ENCODE measurements at places on chromosomes 2 and 18.

DNA sequence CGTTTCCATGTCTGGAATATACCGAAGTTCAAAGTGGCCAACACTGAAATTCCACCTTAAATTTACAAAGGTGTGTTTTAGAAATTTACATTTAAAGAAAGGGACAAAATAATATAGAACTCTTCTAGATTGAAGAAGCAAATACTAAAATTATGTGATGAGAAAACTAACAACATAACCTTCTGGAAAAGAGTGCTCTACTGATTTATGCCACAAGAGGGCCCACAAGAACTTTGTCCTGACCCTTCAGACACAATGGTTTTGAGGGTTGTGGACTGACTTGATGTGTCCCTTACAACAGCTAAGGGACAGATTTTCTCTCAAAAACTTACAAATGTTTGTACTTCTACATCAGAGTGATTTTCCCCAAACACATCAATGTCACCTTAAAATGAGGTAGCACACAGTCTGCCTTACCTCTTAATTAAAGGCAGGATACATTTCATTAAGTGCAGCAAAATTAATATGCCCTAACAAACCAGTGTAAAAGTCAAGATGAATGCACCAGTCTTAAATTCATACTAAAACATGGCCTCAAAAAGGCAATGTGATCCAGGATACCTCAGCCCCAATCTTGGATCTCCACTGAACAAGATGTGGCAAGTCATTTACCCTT is 36.2 kb downstream of the EIF2AK3 start:
- no peak for DNase-seq

- DNase-seq = no peak
These were observed 15.3 kb upstream of the ACOXL start for GRCh38 chr2:110716959-110717645.

GRCh38 chr2:152525277-152525838 is 190.4 kb downstream of the FMNL2 start:
- no peak for DNase-seq

- no peak for DNase-seq
These were observed 66.4 kb upstream of the BOD1L2 start for GRCh38 chr18:57080479-57080878.

- DNase-seq = no peak
These were observed 30.1 kb downstream of the CNGA3 start for GRCh38 chr2:98376301-98376910.

- DNase-seq = no peak
These were observed 136.5 kb upstream of the ZNF236 start for GRCh38 chr18:76685860-76686259.

- no peak for DNase-seq
These were observed 112.8 kb downstream of the UPP2 start for GRCh38 chr2:158214431-158214830.

GRCh38 chr2:9260464-9260918 is 53.9 kb downstream of the ASAP2 start:
- DNase-seq = no peak

GRCh38 chr18:6146307-6146661 is 251.0 kb upstream of the TMEM200C start:
- no peak for DNase-seq

- DNase-seq = no peak
These were observed 1213.1 kb upstream of the SLC39A10 start for GRCh38 chr2:194443926-194444325.

- no peak for DNase-seq
These were observed 58.3 kb upstream of the MAPRE3 start for GRCh38 chr2:26911911-26912861.

GRCh38 chr2:238287737-238288649 is at the start of gene PER2:
PER2 (minus strand) TSS chr2:238288610; CDS start chr2:238277936, 10,674 bp downstream.
- peak; percentile 83 for DNase-seq

DNA sequence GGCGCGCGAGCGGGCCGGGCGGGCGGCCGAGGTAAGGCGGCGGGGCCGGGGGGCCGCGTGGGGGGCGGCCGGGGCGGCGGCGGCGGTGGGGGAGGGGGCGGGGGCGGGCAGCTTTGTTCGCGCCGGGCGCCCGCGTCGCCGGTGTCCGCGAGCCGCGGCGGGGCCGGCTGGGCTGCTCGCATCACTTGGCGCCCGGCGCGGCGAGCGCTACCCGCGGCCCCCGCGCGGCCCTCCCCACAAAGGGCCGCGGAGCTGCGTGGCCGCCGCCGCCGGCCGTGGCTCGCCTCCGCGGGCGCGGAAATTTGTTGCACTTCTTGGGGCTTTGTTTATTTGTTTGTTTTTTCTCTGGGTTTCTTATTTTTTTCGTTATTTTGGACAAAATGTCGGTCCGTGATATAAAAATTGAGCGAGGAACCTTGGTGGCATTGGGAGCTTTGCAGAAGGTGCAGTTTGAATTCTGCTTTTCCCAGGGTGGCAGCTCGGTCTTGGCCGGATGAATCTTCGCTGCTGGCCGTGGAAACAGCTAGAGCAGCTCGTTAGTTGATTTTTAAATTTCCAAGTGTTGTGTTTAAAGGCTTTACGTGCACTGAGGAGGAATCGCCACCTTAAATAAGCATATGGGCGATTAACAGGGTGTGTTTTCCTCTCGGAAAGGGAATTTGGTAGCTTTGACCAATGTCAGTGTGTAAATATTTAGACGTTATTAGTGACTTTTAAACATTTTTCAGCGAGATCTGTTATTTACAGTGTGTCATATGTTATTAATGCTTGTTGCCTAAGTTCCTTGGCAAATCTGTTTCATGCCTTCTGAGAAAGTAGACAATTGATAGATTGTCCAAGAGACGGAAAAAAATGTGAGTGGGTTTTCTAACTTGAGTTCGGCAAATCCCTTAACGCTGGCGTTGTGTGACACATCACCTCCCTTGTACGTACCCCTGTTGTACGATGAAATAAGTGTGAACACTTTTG is 822 bp downstream of the UBE2E3 start:
- DNase-seq = no peak

- no peak for DNase-seq
These were observed 220.1 kb downstream of the SNTG2 start for GRCh38 chr2:1170711-1171110.

DNA sequence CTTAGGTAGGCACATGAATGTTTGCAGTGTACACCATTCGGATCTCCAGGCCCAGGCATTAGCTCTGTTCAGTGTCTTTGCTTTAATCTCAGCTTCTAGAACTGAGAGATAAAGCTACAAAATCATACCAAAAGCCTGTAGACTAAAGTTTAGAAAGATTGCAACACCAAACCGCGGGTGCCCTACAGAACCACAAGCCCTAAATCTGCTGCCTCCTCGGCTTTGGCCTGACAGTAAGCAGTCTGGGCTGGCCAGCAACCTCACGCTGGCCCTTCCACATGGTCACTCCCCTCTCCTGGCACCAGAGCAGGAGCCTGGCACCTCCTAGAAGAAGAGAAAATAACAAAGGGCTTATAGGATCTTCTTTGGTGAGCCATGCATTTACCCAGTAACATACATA is 8.9 kb upstream of the OSR1 start:
- DNase-seq = no peak

- DNase-seq = no peak
These were observed 209.1 kb downstream of the TNS1 start for GRCh38 chr2:217793566-217794132.

GRCh38 chr2:161814008-161814660 is 189.9 kb downstream of the SLC4A10 start:
- no peak for DNase-seq

DNA sequence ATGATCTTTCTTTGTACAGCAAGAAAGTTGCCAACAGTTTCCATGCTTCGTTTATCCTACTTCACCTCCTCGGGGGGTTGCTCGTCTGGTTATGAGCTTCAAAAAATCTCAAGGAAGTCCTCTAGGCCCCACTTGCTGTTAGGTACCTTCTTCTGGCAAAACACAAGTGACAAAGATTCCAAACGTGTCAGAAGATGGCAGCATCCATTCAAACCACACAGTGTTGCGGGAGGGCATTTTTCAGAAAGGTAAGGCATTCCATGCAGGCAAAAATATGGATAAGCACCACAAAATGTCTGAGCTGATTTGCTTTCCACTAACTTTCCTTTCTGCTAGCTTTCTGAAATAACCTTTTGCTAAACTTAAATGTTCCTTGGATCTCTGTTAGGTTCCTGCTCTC is 13.2 kb upstream of the OR6B3 start:
- DNase-seq = no peak

DNA sequence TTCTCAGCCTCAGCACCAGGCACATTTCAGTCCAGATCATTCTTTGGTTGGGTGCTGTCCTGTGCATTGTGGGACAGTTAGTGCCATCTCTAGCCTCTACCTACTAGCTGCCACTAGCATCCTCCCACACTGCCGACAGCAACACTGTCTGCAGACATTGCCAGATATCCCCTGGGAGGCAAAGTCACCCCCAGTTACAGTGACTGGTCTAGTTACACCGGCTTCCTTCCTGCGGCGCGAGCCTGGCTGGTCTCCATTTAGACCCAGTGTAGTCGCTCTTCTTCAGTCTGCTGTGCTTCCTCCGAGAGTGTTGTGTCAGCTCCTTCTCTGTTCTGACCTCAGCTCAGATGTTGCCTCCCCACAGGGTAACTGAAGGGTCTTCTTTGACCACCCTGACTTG is 283.1 kb downstream of the PHLPP1 start:
- DNase-seq = no peak

GRCh38 chr2:24404491-24404921 is 44.2 kb upstream of the ITSN2 start:
- DNase-seq = peak; percentile 20

- no peak for DNase-seq
These were observed 27.2 kb downstream of the ANKRD29 start for GRCh38 chr18:23635283-23636070.

- DNase-seq = no peak
These were observed 668.9 kb upstream of the CHAC2 start for GRCh38 chr2:53098696-53099078.

- DNase-seq = peak; percentile 6
These were observed at the start of gene ZDBF2 for GRCh38 chr2:206274434-206275311. ZDBF2 (plus strand) TSS chr2:206274663; CDS start chr2:206281850, 7,187 bp downstream.

DNA sequence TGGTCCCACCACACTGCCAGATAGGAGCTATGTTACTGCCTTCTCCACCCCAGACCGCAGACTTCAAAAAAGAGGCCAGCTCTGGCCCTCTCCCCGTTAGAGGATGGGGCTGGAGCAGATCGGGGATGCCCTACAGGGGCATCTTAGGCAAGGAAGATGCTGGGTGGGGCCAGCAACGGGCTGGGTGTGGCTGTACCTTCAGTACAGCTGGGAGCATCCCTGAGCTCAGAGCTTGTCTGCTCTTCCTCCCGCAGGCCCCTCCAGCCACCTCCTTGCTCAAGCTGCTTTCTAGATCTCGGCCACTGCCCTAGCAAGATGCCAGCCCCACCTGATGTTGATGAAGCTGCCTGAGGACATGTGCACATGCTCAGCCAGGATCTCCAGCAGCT is 9.8 kb downstream of the PTPRN start:
- DNase-seq = no peak

- peak; percentile 61 for DNase-seq
These were observed 33.5 kb upstream of the ZEB2 start for GRCh38 chr2:144553379-144553778.

- DNase-seq = no peak
These were observed 38.0 kb downstream of the ADNP2 start for GRCh38 chr18:80147037-80147417.

DNA sequence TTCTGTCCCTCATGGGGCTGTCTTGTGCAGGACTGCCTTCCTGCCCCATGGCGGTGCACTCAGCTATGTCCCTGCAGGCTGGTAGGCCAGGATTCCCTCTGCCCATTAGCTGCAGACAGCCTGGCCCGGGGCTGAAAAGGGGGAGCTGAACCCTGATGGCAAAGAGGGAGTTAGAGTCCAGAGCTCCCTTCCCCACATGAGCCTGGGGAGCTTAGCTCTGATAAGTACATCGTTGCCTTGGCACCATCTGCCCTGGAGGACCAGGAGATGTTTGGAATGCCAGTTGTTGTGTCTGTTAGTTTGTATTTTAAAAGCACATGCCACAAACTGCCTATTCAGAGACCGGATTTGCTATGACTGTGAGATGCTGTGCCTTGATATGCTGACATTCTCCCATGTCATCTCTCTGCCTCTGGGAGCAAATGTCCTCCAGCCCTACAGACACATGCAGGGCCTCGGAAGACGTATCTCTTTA is 65.1 kb upstream of the AFF3 start:
- no peak for DNase-seq

DNA sequence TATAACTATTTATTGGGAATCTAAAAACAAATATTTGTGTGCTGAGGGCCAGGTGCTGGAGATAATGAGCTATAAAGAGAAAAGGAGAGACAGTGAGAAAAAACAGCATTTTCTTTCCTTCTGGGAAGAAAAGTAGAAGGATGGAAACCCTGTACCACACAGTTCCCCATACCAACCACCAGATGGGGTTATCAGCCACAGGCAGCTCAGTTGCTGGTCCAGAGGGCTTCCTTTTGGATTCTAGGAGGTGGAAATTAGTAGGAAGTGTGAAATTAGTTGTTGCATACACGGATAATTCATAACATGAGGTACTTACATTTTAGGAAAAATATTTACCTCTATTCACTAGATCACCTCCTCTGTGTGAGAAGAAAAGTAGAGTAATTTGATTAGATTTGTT is 237.0 kb upstream of the FOSL2 start:
- no peak for DNase-seq

GRCh38 chr2:176161825-176162626 is 4.9 kb downstream of the HOXD3 start:
- peak; percentile 27 for DNase-seq

DNA sequence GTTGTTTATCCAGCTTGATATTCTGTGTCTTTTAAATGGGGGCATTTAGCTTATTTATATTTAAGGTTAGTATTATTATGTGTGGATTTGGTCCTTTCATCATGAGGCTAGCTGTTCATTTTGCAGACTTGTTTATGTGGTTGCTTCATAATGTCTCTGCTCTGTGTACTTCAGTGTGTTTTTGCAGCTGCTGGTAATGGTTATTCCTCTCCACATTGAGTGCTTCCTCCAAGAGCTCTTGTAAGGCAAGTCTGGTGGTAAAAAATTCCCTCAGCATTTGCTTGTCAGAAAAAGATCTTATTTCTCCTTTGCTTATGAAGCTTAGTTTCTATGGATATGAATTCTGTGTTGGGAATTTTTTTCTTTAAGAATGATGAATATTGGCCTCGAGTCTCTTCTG is 47.8 kb upstream of the NT5C1B start:
- DNase-seq = no peak

- no peak for DNase-seq
These were observed 68.3 kb upstream of the ACYP2 start for GRCh38 chr2:54047091-54047490.

GRCh38 chr2:98901702-98902101 is 34.3 kb downstream of the CRACDL start:
- no peak for DNase-seq

GRCh38 chr2:96143848-96144480 is 1.3 kb downstream of the DUSP2 start:
- DNase-seq = no peak

All from GM04503 (cell line).